ENCODE measurements at places on chromosomes 13 and 19. TPM values are rescaled to one million over a fixed set of nuclear protein-coding genes. Genes with fewer than 3 reads are reported as not detected.

DNA sequence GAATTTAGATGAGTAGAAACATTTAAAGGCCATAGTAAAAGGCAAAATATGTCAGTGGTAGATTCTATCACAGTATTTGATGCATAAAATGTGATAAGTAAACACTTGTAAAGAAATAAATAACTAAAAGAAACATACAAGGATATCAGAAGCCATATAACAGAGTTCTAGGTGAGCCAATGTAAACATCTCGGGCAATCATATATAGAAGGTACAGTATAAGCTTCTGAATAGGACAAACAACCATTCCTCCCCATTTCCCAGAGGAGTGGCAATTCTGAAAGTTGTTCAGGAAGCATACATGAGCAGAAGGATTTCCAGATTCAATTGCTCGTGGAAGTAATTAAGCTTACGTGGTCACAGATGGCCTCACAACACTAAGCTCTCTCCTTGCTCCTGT lies 267.3 kb downstream of the LHFPL6 start:
- DNase-seq: no peak

Gene ZNF726
- 8.9 TPM for total RNA-seq

- DNase-seq: no peak
Measured at GRCh38 chr13:103525530-103525929, 459.3 kb upstream of the SLC10A2 start.

- peak; percentile 92 for DNase-seq
Measured at GRCh38 chr19:27793128-27793643, 1419.8 kb downstream of the UQCRFS1 start.

Gene S1PR5
- total RNA-seq: 2.2 TPM

GRCh38 chr13:35961002-35961401 lies 170.2 kb downstream of the DCLK1 start:
- no peak for DNase-seq

Gene CNFN
- total RNA-seq: 2.0 TPM

Data from Daoy (cell line).